ENCODE measurements at places on chromosomes 6 and 20.

DNA sequence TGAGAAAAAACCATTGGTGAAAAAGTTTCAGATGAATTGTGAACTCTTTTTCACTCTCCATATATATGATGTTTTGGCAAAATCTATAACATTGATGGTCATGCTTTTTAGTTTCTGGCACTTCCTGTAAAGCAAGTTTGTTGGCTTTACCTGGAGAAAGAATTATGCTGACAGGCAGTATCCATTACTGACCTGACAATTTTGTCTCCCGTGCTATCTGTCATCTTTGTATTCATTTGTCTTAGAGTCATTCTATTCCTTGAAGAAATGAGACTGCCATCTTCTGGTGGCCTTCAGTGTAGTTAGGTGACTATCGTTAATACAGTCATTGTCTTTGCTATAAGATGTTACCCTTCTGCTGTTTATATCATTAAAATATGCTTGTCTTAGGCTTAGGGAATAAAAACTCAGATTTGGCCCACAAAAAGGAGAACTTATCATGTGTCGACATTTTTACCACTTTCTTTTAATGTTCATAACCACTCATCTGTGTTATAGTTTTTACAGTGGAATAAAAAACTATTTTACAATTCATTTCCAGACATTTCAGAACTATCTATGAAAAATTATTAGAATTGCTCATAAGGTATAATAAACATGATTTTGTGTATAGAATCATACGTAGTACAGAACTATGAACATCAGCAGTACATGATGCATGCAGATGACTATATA lies 707.0 kb downstream of the EPM2A start:
- no peak for DNase-seq

- no peak for DNase-seq
Measured at GRCh38 chr6:152089992-152090391, 282.5 kb downstream of the ESR1 start.

DNA sequence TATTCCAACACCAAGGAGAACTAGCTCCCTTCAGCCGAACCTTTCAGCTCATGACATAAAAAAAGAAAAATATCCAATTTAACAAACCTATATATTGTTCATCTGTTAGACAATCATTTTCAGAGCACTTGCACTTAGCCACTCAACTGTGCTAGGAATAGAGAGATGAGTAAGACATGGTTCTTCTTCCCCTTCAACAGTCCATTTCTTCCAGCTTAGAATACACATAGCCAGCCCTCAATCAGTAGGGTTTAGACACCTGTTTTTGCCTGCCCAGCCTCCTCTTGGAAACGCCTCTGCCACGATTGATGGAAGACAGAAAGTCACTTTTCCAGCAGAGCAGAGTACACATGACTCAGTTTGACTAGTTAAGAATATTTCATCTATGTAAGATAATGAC lies 21.8 kb downstream of the ADNP start:
- no peak for DNase-seq

DNA sequence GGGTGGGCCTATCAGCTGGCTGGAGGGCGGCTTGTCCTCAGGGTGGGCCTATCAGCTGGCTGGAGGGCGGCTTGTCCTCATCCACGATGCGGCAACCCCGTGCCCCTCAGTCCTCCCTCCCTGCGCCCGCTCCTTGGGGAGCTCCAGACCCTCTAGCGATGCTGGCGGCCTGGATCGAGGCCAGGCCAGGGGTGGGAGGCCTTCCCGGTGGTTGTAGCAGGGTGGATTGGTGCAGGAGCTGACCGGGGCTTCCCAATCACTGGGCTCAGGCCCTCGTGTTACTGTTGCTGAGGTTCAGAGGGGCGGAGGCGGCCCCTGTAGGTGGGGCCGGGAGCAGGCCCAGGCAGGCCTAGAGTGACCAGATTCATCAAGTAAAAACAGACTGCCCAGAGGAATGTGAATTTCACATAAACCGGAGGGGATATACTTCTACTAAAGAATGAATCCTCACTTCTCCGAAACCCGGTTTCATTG lies 8.8 kb downstream of the SLC17A9 start:
- DNase-seq, result no peak

DNA sequence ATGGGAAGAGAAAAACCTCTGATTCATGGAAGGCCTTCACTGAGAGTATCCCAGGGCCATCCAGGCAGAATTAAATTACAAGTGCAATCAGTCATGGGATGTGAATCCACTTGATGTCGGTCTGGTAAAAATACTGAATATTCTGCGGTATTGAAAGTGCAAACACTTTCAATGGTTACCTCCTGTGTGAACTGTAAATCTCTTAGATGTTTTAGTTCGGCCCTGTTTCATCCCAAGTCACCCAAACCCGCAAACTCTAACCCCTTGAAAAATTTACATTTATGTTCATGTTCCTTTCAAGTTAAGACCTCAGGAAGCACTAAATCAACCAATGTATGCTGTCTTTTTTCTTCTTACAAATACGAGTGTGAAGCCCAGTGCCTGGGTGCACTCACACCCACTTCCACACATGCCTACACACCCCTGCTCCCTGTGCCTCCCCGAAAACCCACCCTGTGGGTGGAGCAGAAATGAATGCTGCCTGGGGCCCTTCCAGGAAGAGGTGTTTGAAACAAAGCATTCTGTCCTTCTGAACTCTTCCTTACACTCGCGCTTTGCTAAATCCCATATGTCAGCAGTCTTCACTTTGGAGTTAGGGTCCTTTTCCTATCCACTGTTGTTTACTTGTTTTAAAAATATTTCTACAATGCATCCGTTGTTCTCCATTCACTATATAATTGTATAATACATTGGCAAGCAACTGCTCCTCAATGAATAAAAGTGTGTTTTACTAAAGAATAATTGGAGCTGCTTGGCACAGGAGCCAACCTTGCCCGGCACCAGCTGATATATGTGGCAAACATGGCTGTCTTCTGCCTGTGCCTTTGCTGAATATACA lies 62.7 kb downstream of the FYN start:
- DNase-seq, result no peak

DNA sequence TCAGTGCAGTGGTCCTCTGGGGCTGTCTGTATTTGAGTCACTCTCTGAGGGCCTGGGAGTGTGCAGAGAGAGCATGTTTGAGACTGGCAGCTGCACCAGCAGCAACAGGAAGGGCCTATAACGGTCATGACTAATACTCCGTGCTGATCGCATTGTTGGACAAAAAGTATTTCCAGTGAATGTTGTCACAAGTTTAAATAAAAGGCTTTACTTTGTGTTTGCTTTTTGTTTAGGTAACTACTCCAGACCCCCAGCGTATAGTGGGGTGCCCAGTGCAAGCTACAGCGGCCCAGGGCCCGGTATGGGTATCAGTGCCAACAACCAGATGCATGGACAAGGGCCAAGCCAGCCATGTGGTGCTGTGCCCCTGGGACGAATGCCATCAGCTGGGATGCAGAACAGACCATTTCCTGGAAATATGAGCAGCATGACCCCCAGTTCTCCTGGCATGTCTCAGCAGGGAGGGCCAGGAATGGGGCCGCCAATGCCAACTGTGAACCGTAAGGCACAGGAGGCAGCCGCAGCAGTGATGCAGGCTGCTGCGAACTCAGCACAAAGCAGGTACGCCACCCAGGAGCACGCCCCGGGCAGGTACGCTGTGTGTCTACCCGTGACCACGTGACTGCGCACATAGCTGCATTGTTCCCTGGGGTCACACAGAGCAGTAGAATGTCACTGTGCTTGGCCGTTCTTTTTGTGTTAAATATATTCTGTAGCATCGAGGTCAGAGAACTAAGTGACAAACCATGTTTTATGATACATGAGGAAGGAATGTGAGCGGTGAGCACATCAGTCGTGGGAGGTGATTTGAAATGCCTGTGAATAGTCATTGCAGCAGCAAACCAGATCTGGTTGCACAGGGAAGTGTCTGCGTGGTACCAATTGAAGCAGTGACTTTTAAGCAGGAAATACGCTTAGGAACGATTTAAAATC lies 174.7 kb downstream of the TMEM242 start:
- DNase-seq, result no peak

DNA sequence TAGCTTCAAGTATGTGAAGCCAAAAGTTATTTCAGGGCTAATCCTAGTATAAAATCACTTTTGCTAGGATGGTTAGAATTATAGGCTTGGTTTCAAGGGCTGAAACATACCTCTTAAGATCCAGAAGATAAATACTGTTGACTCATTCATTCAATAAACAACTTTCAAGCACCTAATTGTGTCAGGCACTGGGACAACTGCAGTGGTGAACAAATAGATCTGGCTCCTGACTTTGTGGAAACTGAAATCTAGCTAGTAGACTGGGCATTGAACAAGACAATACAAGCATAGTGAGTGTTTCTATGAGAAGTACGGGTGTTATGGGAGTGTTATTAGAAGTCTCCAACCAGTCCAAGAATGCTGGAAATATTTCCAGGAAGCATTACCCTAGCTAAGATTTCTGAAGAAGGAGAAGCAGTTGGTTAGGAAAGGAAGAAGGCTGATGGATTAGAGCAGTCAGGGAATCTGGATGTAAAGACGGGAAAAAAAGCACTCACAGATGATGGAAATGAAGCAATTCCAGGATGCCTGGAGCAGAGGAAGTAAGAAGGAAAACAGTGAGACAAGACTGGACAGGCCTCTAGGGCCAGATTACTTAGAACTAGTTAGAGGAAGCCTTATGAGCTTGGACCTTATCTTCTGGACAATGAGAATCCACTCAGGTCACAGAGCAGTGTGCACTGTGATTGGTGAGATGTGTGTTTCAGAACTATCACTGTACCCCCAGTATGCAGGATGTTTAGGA lies 132.6 kb upstream of the RAB32 start:
- DNase-seq, result no peak

GRCh38 chr6:25278261-25278913 lies 787 bp upstream of the CARMIL1 start:
- no peak for DNase-seq

DNA sequence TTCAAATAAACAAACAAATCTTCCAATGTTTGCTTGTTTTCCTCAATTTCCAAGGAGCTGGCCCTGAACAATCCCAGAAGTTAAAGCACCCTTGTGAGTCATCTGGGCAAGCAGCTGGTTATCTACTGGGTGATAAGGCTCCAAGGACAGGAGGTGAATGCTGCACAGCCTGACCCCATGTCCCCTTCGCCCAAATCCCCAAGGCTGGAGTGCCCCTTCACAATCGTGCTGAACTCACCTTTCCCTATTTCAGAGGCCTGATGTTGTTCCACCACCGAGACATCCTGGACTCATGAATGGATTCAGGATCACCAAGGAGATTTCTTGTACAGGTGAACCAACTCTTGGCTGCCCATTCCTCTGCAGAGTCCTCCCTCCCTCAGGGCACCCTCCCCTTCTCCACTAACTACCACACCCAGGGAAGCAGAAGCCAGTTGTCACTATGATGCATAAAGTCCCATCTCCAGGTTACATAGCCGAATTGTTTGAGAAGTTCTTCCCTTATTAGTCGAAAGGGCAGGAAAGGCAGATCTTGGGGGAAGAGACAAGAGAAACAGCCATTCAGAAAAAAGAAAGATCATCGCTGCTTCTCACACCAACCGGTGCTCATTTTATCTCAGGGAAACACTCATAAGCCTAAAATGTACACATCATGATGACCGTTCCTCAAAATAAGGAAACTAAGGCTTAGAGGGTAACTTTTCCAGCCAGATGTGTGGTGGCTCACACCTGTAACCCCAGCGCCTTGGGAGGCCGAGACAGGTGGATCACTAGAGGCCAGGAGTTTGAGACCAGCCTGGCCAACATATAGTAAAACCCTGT lies 138.8 kb upstream of the RREB1 start:
- no peak for DNase-seq

- no peak for DNase-seq
Measured at GRCh38 chr6:144675231-144675861, 390.2 kb downstream of the UTRN start.

DNA sequence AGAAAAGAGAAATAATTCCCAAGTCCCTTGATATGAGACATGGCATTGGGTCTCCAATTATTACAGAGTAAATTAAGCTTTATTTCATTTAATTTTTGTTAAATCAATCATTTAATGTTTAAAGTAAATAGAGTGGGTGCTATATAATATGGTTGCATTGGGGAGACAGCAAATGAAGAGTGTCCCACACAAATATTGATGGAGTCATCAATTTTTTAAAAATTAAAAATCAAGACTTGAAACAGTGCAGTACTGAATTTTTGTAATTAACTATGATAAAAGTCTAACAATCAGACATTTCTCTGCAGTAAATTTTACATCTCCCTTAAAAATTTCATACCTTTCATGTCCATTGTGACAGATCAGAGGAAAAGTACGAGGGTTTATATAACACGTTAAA lies 193.9 kb upstream of the ID4 start:
- DNase-seq, result no peak

DNA sequence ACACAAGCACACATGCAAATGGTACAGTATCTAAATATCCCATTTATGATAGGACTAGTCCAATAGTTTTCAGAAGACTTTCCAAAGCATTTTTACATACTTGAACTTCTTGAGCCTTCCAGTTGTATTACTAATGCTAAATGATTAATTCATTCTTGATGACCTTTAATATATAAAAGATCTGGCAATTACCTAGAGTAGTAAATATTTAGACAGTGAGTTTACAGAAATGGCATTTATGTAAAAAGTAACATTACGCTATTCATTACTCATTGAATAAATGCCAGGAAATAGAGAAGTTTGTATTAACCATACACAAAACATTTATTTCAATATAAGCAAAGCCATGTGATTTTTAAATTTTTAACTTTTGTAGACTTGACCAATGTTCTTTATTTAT lies 158.8 kb downstream of the DST start:
- DNase-seq, result no peak

DNA sequence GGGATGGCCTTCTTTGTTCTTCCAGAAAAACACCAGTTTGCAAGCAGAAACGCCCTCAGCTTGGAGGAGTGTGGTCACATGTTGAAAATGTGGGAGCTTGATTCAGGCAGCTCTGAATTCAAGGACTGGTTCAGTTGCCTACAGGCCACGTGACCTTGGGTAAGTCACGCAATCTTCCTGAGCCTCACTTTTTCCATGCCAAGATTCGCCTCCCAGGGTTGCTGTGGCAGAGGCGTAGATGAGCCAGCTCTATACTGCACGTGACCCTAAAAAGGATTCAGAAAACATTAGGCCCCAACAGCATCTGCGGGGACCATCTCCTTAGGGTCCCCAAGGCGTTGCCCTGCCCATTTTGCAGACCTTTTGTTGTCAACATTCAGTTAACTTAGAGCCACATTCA lies 112.0 kb upstream of the SNX9 start:
- no peak for DNase-seq
